ENCODE measurements at places on chromosomes 2 and 18.

- ATAC-seq = no peak
Observed at GRCh38 chr18:55641486-55641885, 53.5 kb upstream of the TCF4 start.

GRCh38 chr2:85516653-85517389, 22.1 kb upstream of the MAT2A start:
- no peak for ATAC-seq

DNA sequence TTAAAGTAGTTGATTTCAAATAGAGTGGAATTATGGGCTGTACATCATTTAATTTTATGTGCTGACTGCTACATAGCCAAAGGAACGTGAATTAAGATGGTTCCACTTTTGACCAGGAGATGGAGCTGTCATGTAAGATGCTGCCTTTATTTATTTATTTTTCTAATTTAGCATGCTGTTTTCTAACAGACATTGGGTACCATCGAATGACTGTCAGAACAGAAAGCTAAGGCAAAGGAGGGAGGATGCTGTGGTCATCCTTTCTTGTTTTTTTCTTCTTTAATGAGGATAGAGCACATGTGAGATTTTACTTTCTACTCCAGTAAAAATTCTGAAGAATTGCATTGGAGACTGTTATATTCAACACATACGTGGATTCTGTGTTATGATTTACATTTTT, at the start of gene SCN2A:
SCN2A (plus strand) TSS at position 185 of the 400 bp plus-strand sequence. CDS start 56,410 bp downstream, outside the sequence.
- no peak for ATAC-seq

- no peak for ATAC-seq
Observed at GRCh38 chr18:74773171-74773624, 175.5 kb downstream of the ZNF407 start.

- no peak for ATAC-seq
Observed at GRCh38 chr2:151302404-151302803, 12.9 kb upstream of the NMI start.

DNA sequence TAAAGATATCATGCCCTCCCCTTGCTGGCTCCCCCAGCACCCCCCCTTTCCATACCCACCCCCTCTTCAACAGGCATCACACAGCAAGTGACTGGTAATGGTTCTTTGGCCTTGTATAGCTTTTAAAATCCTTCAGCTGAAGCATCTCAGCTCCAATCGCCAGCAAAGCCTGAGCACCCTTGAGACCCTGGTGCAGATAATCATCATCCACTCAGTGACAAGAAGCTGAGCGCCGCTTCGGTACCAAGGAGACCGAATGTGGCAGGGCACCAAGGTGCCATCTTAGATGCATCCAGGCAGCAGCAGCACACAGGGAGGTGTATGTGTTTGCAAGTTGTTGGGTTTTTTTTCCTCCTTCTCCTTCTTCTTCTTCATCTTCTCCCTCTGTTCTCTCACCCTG, 232.7 kb downstream of the BCL11A start:
- ATAC-seq = no peak

DNA sequence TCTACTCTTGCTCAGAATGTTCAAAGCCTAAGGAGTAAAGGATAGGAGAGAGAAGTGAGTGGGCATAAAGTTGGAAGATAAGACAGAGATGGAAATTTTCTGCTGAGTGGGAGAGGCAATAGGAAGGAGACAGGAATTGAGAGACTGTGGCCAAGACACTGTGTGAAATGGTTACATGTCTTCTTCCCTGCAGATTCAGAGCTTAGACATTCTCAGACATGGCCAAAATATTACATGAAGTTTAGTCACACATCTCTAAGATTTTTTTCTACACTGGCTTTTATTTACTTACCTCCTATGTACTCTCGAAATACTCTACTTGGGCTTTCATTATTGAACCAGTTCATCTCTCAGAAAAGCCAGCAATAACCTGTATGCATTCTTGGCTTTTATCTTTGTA, 363.0 kb upstream of the FANCL start:
- no peak for ATAC-seq

Measured in gastroesophageal sphincter (tissue), 4 donors.